ENCODE measurements at places on chromosomes 4 and X.
A peak's percentile ranks its signal among the peaks of the same experiment; 100 is the strongest.

- no peak for DNase-seq
These were observed 23.8 kb downstream of the RAPGEF2 start for GRCh38 chr4:159126716-159127115.

DNA sequence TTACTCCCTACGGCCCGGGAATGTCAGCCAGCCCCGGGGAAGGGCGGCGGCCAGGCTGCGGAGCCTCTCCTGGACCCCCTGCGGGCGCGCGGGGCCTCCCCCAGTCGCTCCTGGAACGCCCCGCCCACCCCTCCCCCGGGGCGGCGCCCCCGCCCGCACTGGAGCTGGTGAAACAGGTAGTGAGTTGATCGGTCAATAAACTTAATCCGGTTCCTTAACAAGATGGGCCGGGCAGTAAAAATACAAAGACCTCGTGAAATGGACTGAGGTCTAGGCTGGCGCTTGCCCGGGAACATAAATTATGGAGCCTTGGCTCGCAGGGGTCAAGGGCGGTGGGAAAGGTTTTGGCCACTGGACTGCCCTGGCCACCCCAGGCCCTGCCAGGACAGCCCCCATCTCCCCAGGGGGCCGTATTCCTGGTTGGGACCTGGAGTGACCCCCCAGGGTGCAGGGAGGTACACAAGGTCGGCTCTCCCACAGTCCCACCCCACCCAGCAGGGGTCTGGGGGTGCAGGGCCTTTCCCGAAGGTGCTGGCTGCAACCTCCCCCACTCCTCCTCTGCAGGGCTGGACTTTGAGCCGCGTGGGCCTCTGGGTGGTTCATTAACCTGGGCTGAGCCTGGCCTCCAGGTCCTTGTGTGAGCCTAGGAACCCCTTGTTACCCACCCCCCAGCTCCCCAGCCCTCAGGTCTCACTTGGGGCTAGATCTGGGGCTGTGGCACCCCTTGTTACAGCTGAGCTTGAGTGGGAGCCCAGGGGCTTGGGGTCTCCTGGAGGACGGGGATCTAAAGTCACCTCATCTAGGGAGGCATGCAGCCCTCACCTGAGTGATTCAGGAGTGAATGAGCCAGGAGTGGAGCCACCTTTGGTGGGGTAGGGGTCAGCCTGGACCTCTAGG is 2.5 kb downstream of the FGFR3 start:
- DNase-seq: peak; percentile 90

DNA sequence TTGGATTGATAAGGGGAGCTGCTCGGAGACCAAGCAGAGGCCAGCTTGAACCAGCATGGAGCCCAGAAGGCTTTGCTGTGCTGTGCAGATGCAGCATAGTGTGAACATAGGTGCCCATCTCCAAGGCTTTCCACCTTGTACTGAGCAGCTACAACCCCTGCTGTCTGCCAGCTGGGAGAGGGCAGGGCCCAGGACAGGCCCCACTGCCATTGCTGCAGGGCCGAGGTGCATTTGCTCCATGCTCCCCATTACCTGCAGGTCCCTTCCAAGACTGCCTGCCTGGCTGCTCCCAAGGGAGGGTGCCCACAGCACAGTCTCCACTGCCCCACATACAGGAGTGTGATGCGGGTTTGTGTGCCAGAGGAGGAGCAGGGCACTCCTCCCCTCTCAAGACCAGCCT is 1016.0 kb upstream of the INTU start:
- DNase-seq: no peak

GRCh38 chrX:1419545-1420355 is 27.8 kb upstream of the SLC25A6 start:
- no peak for DNase-seq

All from small intestine (tissue), 16 donors.